ENCODE measurements at places on chromosomes 3 and 15.

DNA sequence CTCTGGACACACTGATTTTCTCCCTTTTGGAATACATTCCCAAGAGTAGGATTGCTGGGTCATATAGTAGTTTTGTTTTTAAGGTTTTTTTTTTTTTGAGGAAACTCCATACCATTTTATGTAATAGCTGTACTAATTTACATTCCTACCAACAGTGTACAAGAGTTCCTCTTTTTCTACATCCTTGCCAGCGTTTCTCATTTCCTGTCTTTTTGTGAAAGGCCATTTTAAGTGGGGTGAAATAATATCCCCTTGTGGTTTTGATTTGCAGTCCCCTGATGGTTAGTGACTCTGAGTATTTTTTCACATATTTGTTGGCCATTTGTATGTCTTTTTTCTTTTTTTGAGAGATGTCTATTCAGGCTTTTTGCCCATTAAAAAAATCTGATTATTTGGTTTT lies 1205.5 kb downstream of the ROBO1 start:
- DNase-seq, result no peak

GRCh38 chr3:137692803-137693431 lies 71.2 kb upstream of the SOX14 start:
- DNase-seq, result no peak

GRCh38 chr3:184761976-184762375 lies 50.0 kb upstream of the VPS8 start:
- no peak for DNase-seq

DNA sequence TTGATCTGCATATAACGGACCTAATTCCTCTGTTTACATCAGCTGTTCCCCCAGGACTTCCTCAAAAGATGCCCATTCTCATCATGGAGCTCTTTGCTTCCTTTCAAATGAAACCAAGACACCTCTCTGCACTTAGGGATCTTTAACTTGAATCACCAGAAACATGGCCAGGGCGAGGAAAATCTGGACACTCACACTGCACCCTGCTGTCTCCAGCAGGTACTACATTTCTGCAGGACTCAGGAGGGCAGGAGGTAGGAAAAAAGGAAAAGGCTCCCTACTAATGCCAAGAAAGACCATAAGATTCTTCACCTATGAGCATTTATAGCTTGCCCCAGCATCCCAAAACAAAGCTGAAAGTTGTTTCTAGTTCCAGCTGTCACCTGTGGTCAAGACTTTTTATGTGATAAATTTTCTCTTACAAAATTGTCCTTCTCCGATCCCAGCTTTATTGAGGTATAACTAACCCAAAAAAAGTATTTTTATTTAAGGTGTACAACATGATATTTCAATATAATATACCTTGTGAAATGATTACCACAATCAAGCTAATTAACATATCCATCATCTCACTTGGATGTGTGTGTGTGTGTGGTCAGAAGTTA lies 87.3 kb upstream of the C15orf61 start:
- DNase-seq, result peak; percentile 28

- peak; percentile 41 for DNase-seq
Measured at GRCh38 chr15:78049691-78050440, 27.6 kb downstream of the TBC1D2B start.

- DNase-seq, result no peak
Measured at GRCh38 chr3:157104521-157104920, 55.4 kb downstream of the CCNL1 start.

DNA sequence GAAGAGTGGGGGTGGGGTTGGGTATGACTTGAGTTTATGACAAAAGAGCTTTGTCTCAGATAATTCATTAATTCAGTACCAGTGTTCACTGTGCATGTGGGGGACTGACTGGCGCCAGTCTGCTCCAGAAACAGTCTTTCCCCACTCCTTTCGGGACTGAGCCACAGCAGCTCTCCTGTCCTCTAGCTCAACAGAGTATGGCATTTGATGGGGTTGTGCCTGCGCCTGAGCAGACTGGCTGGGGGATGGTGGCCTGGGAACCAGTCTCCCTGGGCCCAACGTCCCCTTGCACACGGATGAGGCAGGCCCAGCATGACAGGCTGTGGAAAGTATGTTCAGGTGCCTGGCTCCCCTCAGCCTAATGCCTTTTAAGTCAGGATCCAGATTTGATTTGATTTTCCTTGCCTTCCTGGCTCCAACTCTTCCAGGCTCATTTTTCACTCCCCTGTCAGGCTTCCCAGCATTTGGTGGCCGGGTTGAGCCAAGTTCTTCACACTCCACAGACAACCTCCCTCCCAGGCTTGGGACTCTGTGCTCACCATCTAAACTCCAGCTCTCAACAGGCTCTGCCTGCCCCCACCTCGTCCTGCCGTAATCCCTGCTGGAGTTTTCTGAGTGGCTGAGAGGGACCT lies 105.0 kb downstream of the MYLK start:
- DNase-seq, result no peak

- DNase-seq, result no peak
Measured at GRCh38 chr15:100005715-100006114, 272.5 kb upstream of the LYSMD4 start.
